ENCODE measurements at places on chromosomes 7 and 10. TPM values are rescaled to one million over a fixed set of nuclear protein-coding genes. Genes with fewer than 3 reads are reported as not detected.
A peak's percentile ranks its signal among the peaks of the same experiment; 100 is the strongest.

ZKSCAN1 gene
- 41.9 TPM for total RNA-seq

AUTS2 gene
- total RNA-seq = 33.4 TPM

DNA sequence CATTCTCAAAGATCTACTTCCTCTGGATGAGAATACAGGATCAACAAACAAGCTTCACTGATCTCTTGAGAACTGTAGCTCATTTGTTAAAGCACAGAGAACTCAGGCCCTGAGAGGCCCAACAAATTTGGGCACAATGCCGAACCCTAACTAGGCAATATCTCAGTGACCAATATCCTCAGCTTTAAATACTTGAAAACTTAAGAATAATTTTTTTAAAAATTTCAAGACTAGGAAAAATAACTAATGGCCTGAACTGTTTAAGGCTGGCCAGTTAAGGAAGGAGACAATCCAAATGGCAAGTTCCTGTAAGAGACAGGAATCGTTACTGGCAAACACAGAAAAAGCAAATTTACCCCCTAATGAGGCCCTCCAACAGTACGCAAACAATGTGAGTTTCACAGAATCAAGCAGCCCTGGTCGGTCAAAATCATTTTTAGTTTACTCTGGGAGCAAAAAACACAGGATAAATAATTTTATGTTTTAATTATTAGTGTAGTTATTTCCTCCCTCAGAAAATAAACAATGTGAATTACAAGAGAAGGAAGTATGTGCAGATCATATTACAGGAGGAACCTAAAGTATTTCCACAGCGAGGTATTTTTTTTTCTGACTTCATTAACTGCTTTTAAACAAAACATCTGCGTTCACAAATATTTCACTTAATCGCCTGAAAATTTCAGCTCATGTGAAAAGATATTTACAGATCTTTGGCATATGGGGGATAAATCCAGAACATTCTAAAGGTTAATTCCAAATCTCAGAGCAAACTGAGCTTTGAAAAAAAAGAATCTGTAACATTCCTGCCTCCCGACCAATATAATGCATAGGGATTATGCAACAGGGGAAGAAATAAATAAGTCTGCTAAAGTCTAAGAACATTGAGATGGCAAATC lies 39.5 kb downstream of the NT5C2 start:
- peak; percentile 54 for DNase-seq

- no peak for DNase-seq
Measured at GRCh38 chr7:17599733-17600339, 301.4 kb downstream of the AHR start.

MAP3K8 gene
- 22.9 TPM for total RNA-seq

GRCh38 chr7:98686466-98687080 lies 69.5 kb downstream of the NPTX2 start:
- no peak for DNase-seq

DNA sequence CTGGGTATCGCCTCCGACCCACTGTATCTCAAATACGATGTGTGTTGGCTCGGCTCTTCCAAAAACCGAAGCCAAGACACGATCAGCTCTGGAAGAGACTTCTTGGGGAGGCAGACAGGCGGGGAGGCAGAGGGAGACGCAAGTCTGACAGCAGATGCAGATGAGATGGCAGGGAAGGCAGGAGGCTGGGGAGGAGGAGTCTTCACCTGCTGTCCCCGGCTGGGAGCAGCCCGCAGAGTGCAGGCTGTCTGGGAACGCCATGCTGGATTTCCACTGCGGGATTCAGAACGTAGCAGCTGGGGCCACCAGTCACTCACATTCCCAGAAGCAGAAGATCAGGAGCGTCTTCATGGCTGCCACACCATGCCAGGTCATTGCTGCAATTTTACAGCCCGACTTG lies 29.4 kb downstream of the CTBP2 start:
- DNase-seq = no peak

NCF1 gene
- not detected for total RNA-seq
